NCI-H524 treated with DMSO at 0.1 percent for 48 hours (cell line): ENCODE measurements at places on chromosomes 1 and 21.

DNA sequence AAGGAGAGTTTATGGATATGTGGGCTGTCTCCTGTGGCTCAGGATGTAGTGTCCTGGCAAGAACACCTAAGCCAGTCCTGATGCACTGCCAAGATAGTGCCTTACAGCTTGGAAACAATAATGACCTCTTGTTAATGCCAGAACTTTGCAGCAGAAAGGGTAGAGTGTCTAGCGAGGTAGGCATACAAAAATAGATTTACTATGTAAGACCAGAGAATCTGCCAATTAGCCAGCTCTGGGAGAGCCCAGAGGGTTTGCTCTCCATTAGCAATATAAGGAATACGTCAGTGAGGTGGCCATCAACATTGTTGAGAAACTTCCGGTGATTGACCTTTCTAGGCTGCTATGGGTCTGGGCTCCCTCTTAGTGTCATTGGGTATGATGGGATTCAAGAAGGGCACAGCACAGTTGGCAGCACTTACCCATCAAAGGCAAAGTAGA, 178.5 kb upstream of the GALNT2 start:
- DNase-seq = no peak

- DNase-seq = no peak
These were observed 78.7 kb downstream of the DYRK1A start for GRCh38 chr21:37445228-37445627.

- DNase-seq = no peak
These were observed 23.4 kb downstream of the LDLRAP1 start for GRCh38 chr1:25566730-25567341.

- no peak for DNase-seq
These were observed 12.9 kb upstream of the HIVEP3 start for GRCh38 chr1:41931578-41931977.

- no peak for DNase-seq
These were observed 430.0 kb upstream of the KAZN start for GRCh38 chr1:14168326-14169063.

GRCh38 chr1:18100491-18101063, 7.0 kb upstream of the IGSF21 start:
- DNase-seq = no peak
